GM04503 (cell line): ENCODE measurements at places on chromosomes 5 and 9.

DNA sequence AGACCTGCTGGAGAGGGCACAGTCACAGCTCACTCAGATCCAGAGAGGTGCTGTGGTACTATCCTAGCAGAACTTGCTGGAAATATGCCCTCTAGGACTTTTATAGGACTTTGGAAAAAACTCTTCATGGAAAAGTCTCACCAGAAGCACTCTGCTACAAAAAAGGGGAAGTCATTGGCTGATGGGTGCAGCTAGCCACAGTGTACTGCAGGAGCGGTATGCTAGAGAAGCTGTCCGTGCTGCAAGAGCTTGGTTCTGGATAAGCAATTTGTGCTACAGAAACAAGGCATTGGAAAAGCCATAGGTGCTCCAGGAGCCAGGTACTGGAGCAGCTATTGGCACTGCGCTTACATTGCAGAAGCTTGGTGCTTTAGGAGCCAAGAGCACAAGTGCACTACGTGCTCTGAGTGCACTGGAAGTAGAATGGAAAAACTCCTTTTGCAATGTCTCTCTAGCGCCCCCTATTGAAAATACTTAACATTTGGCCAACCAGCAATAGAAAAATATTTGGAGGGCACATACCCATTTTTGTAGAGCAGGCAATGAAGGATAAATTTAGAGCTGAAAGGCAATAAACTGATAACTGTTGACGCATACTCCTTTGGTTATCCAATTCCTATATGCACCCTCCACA, 83.4 kb downstream of the MEGF10 start:
- no peak for DNase-seq

DNA sequence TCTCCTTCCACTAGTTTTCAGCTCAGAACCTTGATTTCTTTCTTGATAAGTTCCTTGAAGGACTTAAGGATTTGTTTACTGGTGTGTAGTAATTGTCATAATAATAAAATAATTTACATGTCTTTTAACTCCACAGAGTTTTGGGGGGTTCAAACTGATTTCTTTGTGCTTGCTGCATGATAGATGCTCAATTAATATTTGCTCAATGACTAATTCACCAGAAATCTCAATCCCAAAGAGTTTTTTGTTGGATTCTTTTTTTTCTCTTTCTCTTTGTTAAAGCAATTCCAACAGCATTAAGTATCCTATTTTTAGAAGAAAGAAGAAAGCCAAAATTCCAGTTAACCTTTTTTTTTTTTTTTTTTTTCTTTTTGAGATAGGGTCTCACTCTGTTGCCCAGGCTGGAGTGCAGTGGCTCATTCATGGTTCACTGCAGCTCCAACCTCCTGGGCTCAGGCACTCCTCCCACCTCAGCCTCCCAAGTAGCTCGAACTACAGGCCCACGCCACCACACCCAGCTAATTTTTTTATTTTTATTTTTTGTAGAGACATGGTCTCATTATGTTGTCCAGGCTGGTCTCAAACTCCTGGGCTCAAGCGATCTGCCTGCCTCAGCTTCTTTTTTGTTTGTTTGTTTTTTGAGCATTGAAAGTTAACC, 10.8 kb downstream of the FAF2 start:
- no peak for DNase-seq

- no peak for DNase-seq
Observed at GRCh38 chr5:152644029-152644728, 239.1 kb upstream of the NMUR2 start.

DNA sequence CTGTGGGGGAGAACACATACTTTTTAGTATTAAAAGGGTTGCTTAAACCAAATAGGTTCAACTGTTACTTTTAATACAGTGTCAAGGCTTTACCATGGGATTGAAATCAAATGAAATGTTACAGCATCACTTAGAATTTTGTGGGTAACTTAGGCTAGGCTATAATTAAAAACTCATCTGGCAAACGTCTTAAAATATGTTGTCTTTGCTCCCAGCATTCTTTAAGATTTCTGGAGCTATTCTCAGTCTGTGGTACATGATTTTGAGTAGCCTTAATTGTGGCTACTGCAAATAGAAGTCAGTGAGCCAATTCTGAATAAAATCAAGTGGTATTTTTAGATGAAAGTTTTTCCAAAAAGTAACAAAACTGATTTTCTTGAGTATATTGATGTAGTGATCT, 30.7 kb downstream of the UHRF2 start:
- peak; percentile 11 for DNase-seq

DNA sequence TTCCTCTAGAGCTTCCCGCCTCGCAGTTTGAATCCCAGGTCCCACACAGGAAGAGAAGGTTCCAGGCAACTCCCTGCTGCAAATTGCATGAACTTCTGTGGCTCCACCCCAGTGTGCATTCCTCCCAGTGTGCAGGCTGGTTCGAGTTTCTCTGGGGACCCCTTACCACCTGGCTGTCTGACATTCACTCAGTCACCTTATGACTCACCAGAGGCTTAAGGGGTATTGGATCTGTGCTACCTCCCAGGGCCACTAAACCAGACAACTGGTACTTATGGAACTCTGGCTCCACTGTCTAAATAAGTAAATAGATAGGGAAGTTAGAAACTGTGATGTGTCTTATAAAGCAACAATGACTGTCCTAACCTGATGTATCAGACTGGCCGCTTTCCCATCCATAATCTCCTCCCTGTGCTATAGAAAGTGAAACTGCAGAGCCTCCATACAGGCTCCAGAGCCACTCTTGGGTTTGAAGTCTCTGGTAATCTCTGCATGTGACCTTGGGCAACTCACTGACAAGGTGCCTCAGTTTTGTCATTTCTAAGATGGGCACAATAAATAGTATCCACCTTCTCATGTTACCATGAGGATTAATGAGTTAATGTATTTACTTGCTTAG, 720.6 kb downstream of the SEMA5A start:
- DNase-seq, result no peak

DNA sequence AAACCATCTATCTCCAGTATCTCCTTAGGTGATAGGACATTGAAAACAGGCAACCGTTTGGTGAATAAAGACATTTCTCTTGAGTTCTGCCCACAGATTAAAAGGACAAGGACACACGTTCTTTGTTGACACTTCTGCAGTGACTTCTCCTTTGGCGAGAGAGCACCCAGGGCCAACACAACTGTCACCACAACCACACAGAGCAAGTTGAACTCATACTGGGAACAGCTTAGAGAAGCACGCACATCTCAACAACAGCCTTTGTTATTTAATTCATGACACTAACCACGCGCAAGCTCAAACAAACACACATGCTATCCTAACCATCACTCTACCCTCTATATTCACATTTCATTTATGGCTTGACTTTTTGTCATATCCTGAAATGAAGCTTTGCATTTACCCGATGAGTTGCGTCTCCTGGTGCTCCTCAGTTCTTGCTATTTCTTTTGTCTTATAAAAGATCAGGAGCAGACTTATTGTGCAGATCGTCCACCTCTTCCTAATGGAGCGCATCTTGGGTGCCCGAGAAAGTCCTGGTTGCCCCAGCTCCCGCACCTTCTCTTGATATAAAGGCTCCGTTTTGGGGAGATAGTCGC, 543 bp downstream of the ST8SIA4 start:
- no peak for DNase-seq

- DNase-seq, result no peak
Observed at GRCh38 chr5:3302228-3302627, 293.4 kb upstream of the IRX1 start.

DNA sequence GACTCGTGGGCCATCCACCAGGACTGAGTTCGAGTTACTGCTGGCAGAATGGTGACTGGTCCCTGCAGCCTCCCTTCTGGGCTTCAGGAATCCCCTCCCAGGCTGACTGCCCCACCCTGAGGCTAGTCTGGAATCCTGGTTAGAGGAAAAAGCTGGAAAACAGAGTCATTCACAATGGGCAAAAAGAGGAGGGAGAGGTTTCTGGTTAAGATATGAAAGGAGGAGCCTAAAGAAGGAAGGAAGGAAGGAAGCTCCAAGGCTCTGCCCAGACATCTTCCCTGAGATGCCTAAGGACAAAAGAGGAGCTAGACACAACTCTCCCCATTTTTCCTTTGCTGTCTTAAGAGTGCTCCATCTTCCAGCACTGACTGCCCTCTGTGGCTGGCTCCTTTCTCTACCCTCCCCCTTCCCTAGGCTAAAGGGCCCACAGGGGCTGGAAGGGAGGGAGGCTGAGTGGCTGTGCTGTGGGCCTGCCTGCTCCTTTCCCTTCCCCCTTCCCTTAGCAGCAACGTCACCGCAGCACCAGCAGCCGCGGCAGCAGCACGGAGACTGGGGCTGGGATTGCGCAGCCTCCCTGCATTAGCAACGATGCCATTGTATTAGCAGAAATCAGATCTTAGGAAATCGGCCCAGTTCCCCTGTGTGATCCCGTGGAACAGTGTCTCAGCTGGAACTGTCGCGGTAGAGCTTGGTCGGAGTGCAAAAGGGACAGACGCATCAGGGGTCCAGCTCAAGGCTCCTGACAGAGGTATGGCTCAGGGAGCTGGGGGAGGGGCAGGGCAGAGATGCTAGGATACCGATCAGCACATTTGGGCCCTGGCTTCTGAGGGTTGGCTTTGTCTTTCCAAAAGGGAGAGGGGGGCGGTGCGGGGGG, 48.7 kb downstream of the RUSC2 start:
- DNase-seq, result peak; percentile 77

GRCh38 chr9:89051421-89052025, 60.3 kb downstream of the S1PR3 start:
- no peak for DNase-seq

GRCh38 chr5:143161885-143162540, 241.5 kb downstream of the NR3C1 start:
- no peak for DNase-seq
